ENCODE measurements at places on chromosomes 3 and 15.

- DNase-seq: no peak
Observed at GRCh38 chr3:42088803-42089530, 2.2 kb upstream of the TRAK1 start.

DNA sequence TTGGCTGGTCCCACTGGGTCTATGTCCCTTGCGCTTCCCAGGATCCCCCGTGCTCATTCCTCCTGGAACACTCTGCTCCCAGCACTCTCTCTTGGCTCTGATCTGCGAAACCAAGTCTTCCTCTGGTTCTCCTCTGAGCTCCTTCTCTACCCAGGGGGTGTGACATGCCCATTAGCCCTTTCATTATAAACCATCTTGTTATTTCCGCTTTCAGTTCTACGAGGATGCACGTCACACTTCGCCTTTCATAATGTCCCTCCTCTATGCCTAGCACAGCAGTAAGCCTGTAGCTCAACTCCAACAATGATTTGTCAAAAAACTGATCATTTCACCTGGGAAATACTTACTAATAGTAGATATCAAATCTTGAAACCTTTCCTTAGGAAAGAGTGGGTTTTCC lies 52.0 kb upstream of the RAD18 start:
- DNase-seq: no peak

GRCh38 chr3:40306336-40306735 lies 3.2 kb upstream of the EIF1B start:
- DNase-seq: no peak

DNA sequence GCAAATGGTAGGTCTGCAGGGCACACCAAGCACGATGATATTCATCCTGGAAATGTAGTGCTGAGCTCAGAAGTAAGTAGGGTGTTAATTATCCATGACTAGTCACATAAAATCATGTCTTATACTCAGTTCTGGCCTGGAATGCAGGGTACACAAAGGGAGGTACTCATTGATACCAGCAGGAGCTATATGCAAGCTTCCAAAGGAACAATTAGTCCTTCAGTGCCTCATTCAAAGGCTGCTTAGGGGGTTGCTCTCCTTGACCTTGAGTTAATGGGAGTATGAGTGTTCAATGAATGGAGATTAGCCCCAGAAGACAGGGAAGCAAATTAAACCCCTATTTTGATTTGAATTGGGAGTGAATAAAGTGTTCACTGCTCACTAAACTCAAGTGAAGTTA lies 38.3 kb downstream of the CNTN6 start:
- no peak for DNase-seq

GRCh38 chr3:27385504-27385903 lies 16.3 kb upstream of the NEK10 start:
- DNase-seq: no peak

GRCh38 chr15:78072080-78072892 lies 5.2 kb downstream of the TBC1D2B start:
- peak; percentile 89 for DNase-seq

DNA sequence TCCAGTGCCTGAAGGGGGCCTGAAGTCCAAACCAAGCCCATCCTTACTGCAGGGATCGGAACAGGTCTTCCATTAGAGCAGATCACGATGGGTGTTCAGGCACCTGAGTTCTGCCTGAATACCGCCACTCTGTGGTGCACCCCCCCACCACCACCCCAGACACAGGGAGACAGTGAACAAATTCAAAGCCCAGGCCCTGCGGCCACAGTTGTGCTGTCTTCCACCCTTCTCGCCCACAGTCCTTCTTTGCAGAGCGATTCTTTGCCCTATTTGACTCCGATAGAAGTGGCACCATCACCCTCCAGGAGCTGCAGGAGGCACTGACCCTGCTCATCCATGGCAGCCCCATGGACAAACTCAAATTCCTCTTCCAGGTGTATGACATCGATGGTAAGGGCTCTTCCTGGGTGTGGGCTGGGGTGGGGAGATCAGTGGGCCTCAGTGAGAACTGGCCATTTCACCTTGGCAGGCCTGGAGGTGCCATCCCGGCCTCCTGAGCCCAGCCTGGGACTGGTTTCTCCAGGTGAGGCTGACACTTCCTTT lies 13.6 kb downstream of the NOX5 start:
- DNase-seq: no peak

GRCh38 chr15:75067123-75067830 lies 43.9 kb downstream of the PPCDC start:
- DNase-seq: peak; percentile 83

DNA sequence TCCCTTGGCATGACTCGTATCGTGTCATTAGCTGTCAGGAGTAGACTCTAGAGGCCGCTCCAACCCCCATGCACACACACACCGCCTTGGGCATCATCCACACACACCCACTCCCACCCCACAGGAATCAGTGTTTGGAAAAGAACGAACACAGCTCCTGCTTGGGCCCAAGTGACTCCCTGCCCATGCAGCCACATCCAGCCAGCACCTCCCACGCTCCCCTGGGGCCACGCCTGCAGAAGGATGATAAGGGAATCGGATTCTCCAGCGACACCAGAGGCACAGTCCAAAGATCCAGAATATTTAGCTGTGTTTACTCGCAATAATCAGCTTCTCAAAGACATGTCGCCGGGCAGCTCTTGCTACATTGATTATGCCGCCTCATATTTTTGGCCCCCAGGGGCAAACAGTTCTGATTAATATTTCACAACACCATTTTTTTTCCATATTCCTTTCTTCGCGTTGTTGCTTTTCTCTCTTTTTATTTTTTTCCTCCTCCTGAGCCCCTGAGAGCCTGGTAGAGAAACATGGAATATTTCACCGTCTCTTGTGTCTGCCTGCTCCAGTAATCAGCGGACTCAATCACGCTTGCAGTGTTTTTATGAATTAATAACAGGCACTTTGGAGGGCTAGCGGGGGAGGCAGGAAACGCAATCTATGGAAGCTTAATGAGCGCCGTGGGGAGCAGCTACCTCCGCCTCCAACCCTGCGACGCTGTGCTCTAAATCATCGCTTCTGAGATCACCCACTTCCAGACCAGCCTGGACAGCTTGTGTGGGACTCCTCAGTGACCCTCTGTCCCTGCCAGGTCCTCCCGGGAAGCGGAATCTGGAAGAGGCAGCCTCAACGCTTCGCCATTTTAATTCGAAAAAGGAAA lies 221.4 kb downstream of the TLE3 start:
- DNase-seq: no peak

GRCh38 chr15:68148039-68148438 lies 57.1 kb downstream of the CALML4 start:
- no peak for DNase-seq

DNA sequence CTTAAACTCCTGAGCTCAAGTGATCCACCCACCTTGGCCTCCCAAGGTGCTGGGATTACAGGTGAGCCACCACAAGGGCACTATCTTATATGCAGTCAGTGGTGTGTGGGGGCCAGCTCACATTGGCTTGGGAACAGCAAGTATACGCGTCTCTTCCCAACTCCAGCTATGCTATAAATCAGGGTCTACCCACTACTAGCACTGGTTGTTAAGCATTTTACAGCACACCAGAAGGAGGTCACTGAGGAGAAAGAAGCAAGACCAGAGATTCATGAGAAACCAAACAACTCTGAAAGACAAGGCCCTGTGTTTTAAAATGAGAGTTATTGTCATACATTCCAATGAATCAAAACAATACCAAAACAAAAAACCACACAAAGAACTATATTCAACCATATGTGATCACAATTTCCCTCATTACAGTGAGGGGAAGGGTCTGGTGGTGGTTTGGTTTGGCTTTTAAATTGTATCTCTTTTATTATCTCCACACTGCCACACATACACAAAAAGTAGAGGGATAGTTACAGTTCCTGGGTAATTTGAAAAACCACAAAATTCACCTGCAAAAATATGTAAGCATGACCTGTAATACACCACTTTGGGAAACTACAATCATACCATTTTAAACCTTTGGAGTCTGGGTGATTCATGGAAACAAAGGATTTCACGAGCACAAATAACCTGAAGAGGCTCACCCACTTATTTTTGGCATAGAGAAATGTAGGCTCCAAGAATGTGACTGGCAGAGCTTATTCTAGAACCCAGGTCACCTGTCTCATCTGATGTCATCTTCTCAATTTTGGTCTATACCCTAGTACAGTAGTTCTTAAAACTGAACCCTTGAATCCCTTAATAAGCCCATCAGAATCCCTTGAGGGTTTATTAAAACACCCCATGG lies 5.2 kb downstream of the MAGI1 start:
- no peak for DNase-seq

DNA sequence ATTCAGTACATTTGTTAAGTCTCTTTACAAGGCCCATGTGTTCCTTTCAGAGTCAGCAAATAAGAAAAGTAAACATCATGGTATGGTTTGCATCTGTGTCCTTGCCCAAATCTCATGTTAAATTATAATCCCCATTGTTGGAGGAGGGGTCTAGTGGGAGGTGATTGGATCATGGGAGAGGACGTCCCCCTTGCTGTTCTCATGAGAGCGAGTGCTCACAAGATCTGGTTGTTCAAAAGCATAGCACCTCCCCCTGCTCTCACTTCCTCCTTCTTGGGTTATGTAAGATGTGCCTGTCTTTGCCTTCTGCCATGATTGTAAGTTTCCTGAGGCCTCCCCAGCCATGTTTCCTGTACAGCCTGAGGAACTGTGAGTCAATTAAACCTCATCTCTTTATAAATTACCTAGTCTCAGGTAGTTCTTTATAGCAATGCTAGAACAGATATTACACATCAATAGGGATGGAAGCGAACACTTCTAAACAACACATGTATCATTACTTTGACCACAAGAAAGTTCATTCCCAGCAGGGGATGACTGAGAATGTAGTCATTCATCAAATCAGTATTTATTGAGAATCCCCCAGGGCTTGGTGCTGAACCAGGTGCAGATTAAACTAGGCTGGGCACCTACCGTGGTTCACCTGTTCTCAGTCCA lies 4.1 kb downstream of the EFCAB12 start:
- no peak for DNase-seq

GRCh38 chr3:134849561-134849960 lies 54.5 kb downstream of the EPHB1 start:
- no peak for DNase-seq
